ENCODE measurements at places on chromosomes 11 and 22.
A peak's percentile ranks its signal among the peaks of the same experiment; 100 is the strongest.

- H3K27me3 ChIP-seq = no peaks in the 10 kb centered on the region
- no peak overlapping the region for H3K27ac ChIP-seq
- H3K36me3 ChIP-seq = peaks cover 4% of the 10 kb centered on the region
- H3K4me3 ChIP-seq = no peak overlapping the region
- no peak for DNase-seq
These were observed 34.8 kb downstream of the NEU3 start for GRCh38 chr11:75023446-75024067.

DNA sequence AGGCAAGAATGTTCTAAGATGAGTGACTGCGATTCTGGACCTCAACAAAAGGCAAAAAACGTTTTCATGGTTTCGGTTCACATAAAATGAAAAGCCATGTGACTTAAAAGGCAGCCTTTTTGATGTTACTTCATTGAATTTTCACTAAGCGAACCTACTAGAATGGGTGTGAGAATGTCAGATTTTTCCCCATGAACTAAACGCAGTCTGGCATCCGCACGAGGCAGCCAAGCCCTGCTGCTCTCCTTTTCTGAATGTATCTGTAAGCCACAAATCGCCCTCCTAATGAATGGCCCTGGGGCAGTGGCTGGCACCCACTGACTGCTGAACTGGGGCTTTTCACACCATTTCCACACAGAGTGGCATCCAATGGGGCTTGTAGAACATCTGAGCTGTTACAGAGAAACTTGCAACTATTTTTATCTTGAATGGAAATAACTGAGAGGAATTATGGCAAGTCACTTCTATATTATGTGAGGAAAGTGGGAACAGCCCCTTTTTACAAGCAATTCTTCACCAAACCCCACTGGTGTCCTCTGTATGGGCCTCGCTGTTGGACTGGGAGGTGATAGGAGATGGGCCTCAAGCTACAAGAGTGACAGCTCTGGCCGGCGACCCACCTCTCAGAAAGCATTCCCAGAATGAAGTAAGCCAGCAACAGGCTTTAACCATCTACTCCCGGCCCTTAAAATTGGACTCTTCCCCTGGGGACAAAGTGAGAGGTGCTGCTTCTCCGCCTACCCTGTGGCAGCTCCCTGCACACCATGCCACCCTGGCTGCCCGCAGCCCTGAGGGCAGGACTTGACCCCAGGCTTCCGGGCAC lies 29.4 kb downstream of the PPP2R1B start:
- no peak for DNase-seq
- H3K4me3 ChIP-seq = no peak overlapping the region
- H3K36me3 ChIP-seq = peaks cover 56% of the 10 kb centered on the region
- H3K27me3 ChIP-seq = no peaks in the 10 kb centered on the region
- peaks cover 15% of the 10 kb centered on the region for H3K4me1 ChIP-seq

- H3K4me1 ChIP-seq = no peaks in the 10 kb centered on the region
- H3K27me3 ChIP-seq = no peaks in the 10 kb centered on the region
- H3K27ac ChIP-seq = no peak overlapping the region
- DNase-seq = no peak
- no peaks in the 10 kb centered on the region for H3K36me3 ChIP-seq
These were observed 549.3 kb downstream of the METTL15 start for GRCh38 chr11:28657378-28658030.

DNA sequence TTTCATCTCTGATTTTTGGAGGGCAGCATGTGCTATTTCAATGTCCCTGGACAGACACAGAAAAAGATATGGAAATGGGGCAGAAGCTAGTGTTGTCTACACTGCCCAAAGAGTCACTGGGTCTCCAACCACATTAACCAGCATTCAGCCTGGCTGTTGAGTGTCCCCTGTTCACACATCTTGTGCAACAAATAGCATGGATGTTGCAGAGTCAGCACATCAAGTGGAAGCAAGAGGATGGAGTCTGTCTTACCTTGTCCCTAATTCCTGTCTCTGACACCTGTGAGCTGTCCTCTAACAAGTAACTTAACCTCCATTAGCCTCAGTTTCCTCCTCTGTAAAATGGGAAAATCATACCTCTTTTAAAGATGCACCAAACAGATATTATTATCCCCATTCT lies 60.2 kb downstream of the RCN1 start:
- no peaks in the 10 kb centered on the region for H3K36me3 ChIP-seq
- DNase-seq = no peak
- peaks cover 51% of the 10 kb centered on the region for H3K27me3 ChIP-seq
- H3K27ac ChIP-seq = no peak overlapping the region
- no peak overlapping the region for H3K4me3 ChIP-seq

DNA sequence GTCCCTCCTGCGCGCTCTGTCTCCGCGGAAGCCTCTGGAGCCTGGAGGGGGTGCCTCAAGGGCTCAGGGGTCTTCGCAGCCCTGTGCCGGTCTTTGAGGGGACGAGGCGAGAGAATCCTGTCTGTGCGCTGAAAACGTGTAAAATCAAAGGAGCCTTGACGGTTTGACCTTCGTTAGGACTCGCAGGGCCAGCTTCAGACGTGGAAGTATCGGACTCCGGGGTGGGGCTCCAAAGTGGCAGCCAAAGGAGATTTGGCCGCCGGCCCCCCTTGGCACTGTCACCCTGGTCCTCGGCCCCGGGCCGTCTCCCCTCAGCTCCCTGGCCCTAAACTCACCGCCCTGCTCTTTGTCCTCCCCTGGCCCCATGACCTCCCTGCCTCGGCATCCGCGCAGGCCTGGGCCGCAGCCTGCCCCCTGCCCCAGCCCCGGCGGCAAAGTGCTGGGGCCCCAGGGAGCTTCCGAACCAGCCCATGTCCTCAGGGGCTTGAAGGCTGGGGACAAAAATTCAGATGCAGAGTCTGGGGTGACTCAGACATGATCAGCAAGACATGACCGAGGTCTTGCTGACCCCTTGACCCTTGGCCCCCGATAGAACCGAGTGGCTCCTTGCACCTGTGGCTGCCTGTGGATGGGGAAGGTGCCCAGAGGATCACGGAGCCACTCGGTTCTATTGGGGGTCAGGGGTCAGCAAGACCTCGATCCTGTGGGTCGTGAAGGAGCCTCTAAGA lies 6.9 kb upstream of the PHRF1 start:
- peaks cover 3% of the 10 kb centered on the region for H3K36me3 ChIP-seq
- H3K27ac ChIP-seq = peak overlapping the region; percentile 61
- peak overlapping the region; percentile 74 for H3K4me3 ChIP-seq
- peaks cover 13% of the 10 kb centered on the region for H3K4me1 ChIP-seq
- H3K27me3 ChIP-seq = no peaks in the 10 kb centered on the region
- no peak for DNase-seq

- H3K27ac ChIP-seq = peak overlapping the region; percentile 60
- peaks cover 61% of the 10 kb centered on the region for H3K36me3 ChIP-seq
- H3K4me3 ChIP-seq = no peak overlapping the region
- no peaks in the 10 kb centered on the region for H3K27me3 ChIP-seq
These were observed 22.0 kb downstream of the AMPD3 start for GRCh38 chr11:10476927-10477689.

DNA sequence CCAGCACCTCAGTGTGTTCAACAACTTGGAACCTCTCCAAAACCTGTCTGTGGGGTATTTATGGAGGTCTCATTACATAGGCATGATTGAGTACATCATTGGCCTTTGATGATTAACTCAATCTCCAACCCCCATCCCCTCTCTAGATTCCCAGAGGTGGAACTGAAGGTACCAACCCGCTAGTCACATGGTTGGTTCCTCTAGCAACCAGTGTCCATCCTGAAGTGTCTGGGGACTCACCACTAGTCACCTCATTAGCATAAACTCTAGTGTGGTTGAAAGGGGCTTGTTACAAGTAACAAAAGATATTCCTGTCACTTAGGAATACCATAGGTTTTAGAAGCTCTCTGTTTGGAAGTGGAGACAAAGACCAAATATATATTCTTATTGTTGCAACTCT lies 40.3 kb downstream of the SIK2 start:
- H3K4me3 ChIP-seq = no peak overlapping the region
- peaks cover 9% of the 10 kb centered on the region for H3K4me1 ChIP-seq
- H3K36me3 ChIP-seq = peaks cover 32% of the 10 kb centered on the region

GRCh38 chr22:44486538-44486937 lies 11.5 kb downstream of the RTL6 start:
- no peak overlapping the region for H3K27ac ChIP-seq
- no peaks in the 10 kb centered on the region for H3K27me3 ChIP-seq
- H3K4me1 ChIP-seq = no peaks in the 10 kb centered on the region
- DNase-seq = no peak

DNA sequence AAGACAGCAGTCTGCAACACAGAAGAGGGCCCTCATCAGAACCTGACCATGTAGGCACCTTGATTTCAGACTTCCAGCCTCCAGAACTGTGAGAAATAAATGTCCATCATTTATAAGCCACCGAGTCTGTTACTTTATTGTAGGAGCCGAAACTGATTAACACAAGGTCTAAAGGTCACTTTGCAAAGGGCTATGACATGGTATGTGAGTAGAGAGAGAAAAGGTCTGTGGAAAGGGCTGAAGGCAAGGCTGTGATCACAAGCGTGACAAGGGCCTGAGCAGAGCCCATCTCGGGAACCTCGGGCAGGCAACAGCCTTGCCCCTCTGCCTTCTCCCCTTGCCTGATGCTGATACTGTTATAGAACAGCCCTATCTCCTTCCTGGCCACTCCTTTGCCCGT lies 73.4 kb upstream of the TEAD1 start:
- no peak for DNase-seq
- H3K27me3 ChIP-seq = peaks cover 31% of the 10 kb centered on the region
- H3K4me3 ChIP-seq = no peak overlapping the region

DNA sequence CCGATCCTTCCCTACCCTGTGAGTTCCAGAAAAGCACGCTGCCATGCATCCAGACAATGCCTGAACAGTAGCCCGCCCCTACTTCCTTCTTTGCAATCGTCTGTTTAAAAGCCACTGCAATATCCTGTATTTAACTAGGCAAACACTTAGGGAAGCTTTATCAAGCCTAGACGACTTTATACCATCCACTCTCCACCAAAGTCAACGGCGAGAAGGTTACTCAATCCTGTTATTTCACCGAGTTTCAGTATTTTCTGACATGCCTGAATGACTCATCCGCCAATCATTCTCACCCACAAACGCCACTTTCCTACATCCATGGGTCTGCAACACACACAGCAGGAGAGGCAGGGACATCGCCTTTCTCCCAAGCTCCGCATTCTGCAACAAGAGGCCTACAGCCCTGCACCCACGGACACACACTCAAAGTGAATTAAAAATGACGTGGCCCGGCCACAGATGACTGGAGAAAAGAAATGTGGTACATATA lies 9.3 kb downstream of the CELSR1 start:
- peaks cover 5% of the 10 kb centered on the region for H3K4me1 ChIP-seq
- no peaks in the 10 kb centered on the region for H3K36me3 ChIP-seq
- no peak for DNase-seq
- no peak overlapping the region for H3K4me3 ChIP-seq
- peaks cover 32% of the 10 kb centered on the region for H3K27me3 ChIP-seq

DNA sequence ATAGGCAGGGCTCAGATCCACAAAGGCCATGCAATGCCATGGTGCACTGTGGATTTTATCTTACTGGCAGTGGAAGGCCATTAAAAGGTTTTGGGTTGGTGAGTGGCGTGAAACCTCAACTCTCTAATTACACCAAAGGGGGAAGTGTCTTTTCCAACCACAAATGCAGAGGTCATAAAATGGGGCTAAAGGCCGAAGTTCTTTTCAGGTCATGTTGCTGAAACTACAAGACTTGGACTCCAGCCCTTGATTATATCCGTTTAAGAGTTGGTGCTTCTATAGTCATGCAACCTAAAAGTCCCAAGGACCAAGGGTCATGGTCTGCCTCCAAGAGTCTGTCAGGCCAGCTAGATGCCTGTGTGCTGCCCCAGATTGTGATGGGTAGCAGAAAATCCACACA lies 434.3 kb downstream of the RAB38 start:
- no peaks in the 10 kb centered on the region for H3K4me1 ChIP-seq
- no peaks in the 10 kb centered on the region for H3K27me3 ChIP-seq
- no peak overlapping the region for H3K4me3 ChIP-seq
- DNase-seq = no peak
- H3K36me3 ChIP-seq = no peaks in the 10 kb centered on the region
- H3K27ac ChIP-seq = no peak overlapping the region

- H3K4me1 ChIP-seq = no peaks in the 10 kb centered on the region
- no peaks in the 10 kb centered on the region for H3K36me3 ChIP-seq
- no peak overlapping the region for H3K27ac ChIP-seq
- H3K27me3 ChIP-seq = no peaks in the 10 kb centered on the region
- no peak overlapping the region for H3K4me3 ChIP-seq
These were observed 67.7 kb downstream of the APOL5 start for GRCh38 chr22:35785181-35785923.

DNA sequence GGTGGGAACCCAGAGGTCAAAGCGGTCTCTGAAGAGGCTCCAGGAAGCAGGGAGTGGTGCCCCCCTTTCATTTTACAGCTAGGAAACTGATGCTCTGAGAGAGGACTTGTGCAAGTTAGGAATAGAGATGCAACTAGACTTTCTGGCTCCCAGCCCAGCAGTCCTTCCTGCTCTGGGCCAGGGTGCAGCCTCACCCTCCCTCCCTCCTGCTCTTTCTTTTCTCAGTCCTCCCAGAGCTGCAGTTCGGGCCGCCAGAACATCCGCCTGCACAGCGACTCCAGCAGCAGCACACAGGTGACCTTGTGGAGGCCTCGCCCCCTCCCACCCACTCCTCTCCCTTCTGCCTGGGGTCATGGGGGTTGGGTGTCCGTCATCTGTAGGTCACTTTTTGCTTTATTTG lies 51.5 kb downstream of the LHFPL7 start:
- H3K27me3 ChIP-seq = no peaks in the 10 kb centered on the region
- DNase-seq = no peak
- H3K4me3 ChIP-seq = no peak overlapping the region
- peaks cover 3% of the 10 kb centered on the region for H3K4me1 ChIP-seq
- H3K27ac ChIP-seq = no peak overlapping the region
- H3K36me3 ChIP-seq = no peaks in the 10 kb centered on the region

GRCh38 chr11:118699506-118700220 lies 20.2 kb upstream of the TREH start:
- peak overlapping the region; percentile 59 for H3K27ac ChIP-seq
- no peaks in the 10 kb centered on the region for H3K27me3 ChIP-seq
- H3K4me1 ChIP-seq = peaks cover 61% of the 10 kb centered on the region
- no peak overlapping the region for H3K4me3 ChIP-seq

DNA sequence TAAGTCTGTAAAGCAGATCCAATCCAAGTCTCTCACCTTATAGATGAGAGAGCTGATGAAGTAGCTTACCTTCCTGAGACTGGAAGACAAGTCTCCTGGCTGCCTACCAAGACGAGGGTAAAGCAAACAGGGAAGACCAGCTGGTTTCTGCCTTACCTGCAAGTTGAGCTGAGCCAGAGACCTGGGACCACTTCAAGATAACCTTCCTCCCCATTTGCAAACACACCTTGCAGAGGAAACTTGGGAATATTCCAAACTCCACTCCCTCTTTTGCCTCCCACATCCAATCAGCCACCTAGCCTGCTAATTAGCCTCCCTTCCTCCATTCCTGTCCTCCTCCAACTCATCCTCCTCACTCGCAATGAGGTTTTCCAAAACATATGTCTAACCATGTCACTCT lies 23.4 kb upstream of the ROBO3 start:
- H3K4me3 ChIP-seq = no peak overlapping the region
- H3K27me3 ChIP-seq = peaks cover 92% of the 10 kb centered on the region
- DNase-seq = no peak
- no peaks in the 10 kb centered on the region for H3K36me3 ChIP-seq
